Mucosa of gallbladder (tissue), 1 donor: ENCODE measurements at places on chromosomes 6 and 20. TPM values are rescaled to one million over a fixed set of nuclear protein-coding genes. Genes with fewer than 3 reads are reported as not detected.
A peak's percentile ranks its signal among the peaks of the same experiment; 100 is the strongest.

GRCh38 chr6:156862711-156863110 lies 85.5 kb downstream of the ARID1B start:
- no peak for DNase-seq

The ELOVL4 gene
- 1.5 TPM for total RNA-seq

The MCCD1 gene
- total RNA-seq, result not detected

The REM1 gene
- 2.3 TPM for total RNA-seq

DNA sequence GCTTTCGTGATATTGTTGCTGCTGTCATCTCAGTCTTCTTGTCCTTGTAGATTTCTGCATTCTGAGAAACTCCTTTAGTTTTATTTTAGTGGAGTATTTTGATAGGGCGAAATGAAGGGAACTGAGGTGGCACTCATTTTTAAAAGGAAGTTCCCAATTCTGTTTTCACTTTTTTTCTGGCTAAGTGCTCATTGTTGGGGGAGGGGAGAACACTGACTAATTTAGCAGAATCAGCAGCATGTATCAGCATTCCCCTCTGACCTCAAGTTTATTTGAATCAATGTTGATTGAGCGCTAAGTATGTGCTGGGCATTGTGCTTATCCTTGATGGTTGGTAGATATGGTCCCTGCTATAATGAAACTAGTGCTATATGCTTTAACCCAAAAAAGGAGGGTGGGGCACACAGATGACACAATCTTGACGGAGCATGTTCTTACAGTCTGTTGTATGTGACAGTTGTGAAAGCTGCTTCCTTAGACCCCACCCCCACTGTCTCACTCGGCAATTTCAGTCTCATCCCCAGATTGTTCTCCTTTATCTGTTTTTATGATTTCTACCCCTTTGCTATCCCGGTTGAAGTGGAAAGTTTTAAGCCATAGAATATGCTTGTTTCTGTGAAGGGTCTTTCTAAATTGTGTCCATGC lies 262.4 kb downstream of the SOX4 start:
- no peak for DNase-seq

DNA sequence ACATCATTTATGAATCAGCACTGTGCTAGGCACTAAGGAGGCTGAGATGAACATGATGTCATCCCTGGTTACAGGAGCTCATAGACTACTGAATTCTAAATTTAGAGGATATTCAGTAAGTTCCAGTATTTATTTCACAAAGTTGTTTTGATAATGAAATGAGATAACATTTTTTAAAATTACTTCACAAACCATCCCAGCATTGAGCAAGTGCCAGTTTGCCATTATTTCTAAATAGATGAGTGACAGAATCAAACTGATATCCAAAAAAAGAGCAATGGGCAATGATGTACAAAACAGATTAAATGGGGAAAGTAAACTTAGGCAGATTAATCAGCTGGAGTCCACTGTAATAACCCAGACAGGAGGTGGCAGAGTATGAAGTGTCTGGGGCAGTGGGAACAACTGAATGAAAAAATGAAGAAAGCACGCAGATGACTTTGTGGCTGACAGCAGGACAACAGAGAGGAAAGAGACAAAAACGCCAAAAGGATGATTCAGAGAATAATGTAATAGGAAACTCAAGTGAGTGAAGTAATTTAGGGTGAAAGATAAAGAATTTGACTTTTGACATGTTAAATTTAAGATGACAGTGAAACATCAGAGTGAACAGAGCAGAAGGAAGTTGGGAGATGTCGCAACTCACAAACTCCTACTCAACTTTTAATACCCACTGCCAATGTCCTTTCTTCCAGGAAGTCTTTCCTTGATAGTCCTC lies 70.2 kb downstream of the RCAN2 start:
- DNase-seq, result no peak

DNA sequence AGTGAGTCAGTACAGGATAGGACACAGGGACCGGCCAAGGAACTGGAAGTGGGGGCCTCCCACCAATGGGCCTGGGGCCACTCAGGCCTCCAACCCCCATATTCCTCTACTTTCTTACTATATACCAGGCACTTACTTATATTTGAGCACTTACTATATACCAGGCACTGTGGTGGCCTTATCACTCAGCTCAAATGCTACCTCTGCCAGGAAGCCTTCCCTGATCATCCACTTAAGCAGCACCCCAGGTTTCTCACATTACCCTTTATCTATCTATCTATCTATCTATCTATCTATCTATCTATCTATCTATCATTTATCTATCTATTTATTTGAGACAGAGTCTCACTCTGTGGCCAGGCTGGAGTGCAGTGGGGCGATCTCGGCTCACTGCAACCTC lies 12.3 kb upstream of the UBE2V1 start:
- DNase-seq, result no peak

GRCh38 chr6:5553767-5554166 lies 292.5 kb downstream of the FARS2 start:
- DNase-seq, result no peak

The LIN28B gene
- total RNA-seq, result 0.14 TPM

DNA sequence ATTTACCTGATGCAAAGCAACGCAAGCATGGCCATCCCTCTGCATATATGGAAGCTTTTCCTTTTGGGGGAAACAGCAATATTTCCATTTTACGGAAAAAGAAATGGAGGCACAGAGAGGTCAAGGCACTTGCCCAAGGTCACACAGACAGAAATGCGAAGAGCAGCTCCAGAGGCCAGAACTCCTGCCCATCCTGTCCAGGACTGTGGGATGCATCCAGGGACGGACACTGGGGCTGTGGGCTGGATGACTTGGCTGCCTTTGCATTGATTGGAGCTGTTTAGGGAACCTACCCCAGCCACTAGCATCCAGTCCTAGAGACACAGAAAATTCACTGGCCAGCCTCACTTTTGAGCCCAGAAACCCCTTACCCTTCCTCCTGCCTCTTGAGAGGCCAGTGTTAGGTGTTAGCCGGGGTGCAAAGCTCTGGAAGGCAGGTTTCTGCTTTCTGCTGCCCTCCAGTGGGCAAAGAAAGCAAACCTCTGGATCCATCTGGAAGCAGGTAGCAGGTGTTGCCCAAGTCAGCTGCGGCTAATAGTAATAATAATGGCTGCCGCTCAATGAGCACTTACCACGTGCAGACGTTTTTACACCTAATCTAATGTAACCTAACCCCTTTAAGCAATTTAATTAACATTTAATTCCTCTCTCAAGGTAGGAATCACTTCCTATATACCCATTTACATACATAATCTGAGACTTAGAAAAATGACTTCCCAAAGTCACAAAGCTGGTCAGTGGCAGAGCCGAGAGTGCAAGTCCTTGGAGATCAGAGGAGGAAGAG lies 31.7 kb upstream of the CCN5 start:
- peak; percentile 60 for DNase-seq
